Right lobe of liver (tissue), 6 donors: ENCODE measurements at places on chromosomes 6 and 20.

DNA sequence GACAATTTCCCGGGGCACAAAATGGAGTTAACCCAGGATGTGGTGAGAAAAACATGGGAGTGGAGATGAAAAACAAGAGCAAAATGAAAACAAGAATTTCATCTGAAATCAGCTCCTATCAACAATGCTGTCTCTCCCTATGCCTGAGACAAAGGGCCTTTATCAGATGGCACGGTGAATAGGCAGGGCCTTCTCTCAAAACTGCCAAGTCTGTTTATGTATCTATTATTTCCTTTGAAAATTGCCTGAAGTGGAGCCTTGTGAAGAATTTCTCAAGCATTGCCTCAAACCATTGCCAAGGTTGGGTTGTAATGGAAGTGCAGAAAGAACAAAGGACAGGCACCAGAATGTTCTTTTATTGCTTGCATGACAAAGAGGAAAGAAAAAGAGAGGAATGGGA lies 74.7 kb downstream of the BTBD3 start:
- no peaks in the 10 kb centered on the region for H3K4me1 ChIP-seq
- no peak overlapping the region for H3K4me3 ChIP-seq
- H3K27me3 ChIP-seq = no peaks in the 10 kb centered on the region
- H3K27ac ChIP-seq = no peak overlapping the region

GRCh38 chr6:148250975-148251685 lies 91.5 kb upstream of the SASH1 start:
- H3K36me3 ChIP-seq = no peaks in the 10 kb centered on the region
- H3K27me3 ChIP-seq = no peaks in the 10 kb centered on the region
- no peak for DNase-seq

- peak overlapping the region; percentile 39 for H3K27ac ChIP-seq
- no peaks in the 10 kb centered on the region for H3K27me3 ChIP-seq
- no peak overlapping the region for H3K4me3 ChIP-seq
- peak; percentile 43 for DNase-seq
- H3K4me1 ChIP-seq = peaks cover 13% of the 10 kb centered on the region
Observed at GRCh38 chr20:49896204-49896603, 19.1 kb downstream of the SPATA2 start.

DNA sequence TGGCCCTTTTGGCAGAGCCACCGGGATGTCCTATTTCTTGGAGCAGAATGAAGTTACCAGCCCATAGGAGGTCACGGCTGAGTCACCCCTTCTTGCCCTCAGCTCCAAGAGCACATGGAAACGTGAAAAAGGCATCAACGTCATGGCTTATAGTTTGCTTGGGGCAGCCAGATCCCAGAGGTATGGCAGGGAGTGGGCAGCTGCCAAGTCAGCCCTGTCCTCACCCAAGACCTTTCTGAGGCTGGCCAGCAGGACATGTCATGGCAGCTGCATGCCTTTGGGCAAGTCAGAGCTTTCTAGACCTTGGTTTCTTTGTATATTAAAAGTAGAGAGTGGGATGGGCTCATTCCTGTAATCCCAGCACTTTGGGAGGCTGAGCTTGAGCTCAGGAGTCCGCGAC lies 8.2 kb upstream of the MDFI start:
- H3K36me3 ChIP-seq = no peaks in the 10 kb centered on the region
- no peak overlapping the region for H3K27ac ChIP-seq
- no peak for DNase-seq
- no peaks in the 10 kb centered on the region for H3K27me3 ChIP-seq
- H3K4me3 ChIP-seq = no peak overlapping the region
